ENCODE measurements at places on chromosomes 4 and X.
A peak's percentile ranks its signal among the peaks of the same experiment; 100 is the strongest.

GRCh38 chr4:127775843-127776242, 6.3 kb upstream of the HSPA4L start:
- DNase-seq: no peak

GRCh38 chrX:70421618-70422017, 1.5 kb upstream of the GDPD2 start:
- no peak for DNase-seq

- no peak for DNase-seq
These were observed 723.2 kb downstream of the SMARCA1 start for GRCh38 chrX:128800138-128800537.

DNA sequence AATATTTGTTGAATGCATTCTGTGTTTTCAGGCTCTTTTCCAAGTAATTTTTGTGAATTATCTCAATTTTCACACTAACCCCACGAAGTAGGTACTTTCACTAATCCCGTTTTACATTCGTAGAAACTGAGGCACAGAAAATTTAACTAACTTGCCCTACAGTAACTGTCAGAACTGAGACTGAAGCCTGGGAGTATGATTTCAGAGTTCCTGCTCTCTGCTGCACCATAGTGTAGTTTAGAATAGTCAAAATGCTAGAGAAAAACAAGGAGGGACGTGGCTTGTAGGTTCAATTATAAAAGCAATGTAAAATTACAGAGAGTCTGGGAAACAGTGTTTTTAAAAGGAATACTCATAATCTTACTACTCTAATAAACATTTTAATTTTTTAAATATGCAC, 2.2 kb downstream of the CLCN3 start:
- DNase-seq: no peak

GRCh38 chr4:47410271-47410670, 53.2 kb downstream of the COMMD8 start:
- no peak for DNase-seq

DNA sequence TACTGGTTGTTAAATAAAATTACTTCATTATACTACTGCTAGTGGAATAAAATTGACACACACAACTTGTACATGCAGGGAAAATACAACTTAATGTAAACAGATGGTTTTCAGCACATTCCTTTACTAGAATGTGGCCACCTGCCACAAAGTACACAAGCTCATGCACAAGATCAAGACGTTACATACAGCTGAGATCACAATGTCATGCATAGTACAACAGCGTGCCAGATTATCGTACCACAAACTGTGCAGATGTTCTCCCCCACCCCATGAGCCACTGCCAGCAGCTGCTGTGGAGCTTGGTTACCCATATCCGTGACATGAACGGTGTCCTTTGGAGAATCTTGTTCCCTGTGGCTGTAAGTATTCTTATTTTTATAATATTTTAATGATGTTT, 27.7 kb downstream of the FBXO8 start:
- DNase-seq: no peak

DNA sequence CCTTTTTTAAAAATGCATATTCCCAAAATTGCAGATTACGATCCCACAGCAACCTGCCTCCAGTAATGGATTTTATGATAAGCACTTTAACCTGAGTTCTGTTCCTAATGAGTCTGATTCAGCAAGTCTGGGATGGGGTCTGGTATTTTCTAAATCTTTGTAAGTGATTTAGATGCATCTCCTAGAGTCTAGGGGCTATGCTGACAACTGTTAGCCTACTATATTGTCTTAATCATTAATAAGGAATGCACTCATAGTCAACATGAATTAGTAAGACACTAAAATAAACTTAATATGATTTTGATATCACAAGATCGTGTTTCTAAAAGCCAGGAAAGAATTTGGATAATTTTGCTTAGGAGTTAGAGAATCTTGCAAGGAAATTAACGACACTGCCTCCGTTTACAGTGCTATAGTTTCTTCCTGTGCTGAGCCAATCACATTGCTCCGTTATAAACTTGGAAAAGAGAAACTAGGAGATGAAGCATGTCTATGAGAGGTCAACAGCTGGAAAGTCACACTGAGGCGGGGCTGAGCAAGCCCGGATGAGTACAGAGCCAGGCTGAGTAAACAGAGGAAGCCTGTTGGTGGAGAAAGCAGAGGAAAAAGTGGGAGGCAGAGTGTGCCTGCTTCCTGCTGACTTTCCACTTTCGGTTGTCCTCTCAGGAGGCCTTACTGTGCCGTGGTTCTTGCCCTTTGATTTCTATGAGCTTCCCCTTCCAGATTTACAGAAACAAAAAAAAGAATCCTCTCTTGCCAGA, 5.4 kb downstream of the SCARB2 start:
- peak; percentile 41 for DNase-seq

All from thoracic aorta (tissue), 2 donors.